Activated CD8-positive, alpha-beta memory T cell treated with anti-CD3 and anti-CD28 coated beads for 1 hour (primary cell): ENCODE measurements at places on chromosomes 16 and 17.

- no peak for DNase-seq
Observed at GRCh38 chr16:71709229-71709781, 15.2 kb downstream of the PHLPP2 start.

GRCh38 chr16:12930881-12931280 is 29.5 kb downstream of the SHISA9 start:
- no peak for DNase-seq

DNA sequence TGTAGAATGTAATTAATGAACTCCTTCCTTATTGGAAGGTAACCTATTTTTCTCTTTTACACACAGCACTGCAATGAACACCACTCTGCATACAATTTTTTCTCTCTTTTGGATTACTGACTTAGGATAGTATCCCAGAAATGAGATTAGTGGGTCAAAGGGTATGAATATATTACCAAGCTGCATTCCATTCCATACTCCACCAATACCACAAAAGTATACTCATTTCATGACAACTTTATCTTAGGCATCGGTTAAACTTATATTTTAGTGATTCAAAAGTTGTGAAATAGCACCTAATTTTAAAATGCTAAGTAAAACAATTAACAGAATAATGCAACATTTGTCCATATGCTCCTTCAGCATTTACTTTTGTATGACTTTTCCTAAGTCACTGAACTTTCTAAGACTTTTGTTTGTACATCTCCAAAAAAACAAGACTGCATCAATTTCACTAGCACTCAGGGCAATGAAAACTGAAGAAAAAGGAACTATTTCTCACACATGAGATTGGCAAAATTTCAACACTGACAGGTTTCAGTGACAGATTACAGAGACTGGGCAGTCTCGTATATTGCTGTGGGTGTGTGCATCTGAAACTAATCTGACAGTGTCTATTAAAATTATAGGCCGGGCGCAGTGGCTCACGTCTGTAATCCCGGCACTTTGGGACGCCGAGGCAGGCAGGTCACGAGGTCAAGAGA is 32.1 kb downstream of the HELZ start:
- no peak for DNase-seq

- DNase-seq: no peak
Observed at GRCh38 chr17:31427684-31428083, 36.2 kb downstream of the RAB11FIP4 start.

DNA sequence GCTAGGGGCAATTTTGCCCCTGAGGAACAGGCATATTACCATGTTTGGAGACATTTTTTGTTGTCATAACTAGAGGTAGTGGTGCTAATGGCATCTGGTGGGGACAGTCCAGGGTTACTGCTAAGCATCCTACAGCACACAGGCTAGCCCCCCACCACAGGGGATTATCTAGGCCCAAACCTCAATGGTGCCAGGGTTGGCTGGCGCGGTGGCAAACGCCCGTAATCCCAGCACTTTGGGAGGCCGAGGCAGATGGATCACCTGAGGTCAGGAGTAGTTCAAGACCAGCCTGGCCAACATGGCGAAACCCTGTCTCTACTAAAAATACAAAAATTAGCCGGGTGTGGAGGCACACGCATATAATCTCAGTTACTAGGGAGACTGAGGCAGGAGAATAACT is 15.2 kb downstream of the C1QTNF1 start:
- no peak for DNase-seq

GRCh38 chr17:7249830-7250229 is 1.7 kb downstream of the CTDNEP1 start:
- DNase-seq: no peak

DNA sequence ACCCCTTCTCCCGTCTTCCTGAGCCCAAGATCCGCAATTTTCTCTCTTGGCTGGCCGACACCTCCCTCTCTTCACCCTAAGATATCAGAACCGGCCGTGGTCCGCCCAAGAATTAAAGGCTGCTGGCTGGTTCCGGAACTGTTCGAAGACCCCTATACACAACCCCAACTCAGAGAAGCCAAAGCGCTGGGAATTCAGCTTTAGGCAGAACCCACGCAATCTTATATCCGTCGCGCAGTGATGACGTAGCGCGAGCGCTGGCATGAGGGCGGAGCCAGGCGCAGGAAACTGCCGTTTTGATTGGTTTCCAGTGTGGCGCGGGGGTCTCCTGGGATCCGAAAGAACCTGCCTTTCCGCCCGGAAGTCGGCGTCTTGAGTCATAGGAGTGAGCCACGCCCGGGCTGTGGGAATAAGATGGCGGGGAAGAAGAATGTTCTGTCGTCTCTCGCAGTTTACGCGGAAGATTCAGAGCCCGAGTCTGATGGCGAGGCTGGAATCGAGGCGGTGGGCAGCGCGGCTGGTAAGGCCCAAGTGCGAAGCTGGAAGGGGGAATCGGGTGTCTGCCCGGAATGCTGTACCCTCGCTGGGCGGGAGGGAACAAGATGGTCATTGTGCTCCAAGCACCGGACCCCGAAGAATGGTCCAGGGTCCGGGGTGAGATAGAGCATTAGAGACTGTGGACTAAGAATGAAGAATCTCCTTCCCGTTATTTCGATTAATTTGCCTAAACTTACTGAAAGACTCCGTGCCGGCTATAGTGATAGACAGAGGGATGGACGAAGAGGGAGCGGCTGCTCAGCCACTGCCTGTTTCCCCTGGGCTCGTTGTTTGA is at the start of the genes RECQL5 and SAP30BP:
RECQL5 (minus strand) TSS at position 196 of the 832 bp plus-strand sequence. CDS start 597 bp downstream, outside the sequence.
SAP30BP (plus strand) TSS at position 380 of the 832 bp plus-strand sequence; CDS start at position 415, 35 bp downstream.
- peak; percentile 96 for DNase-seq

DNA sequence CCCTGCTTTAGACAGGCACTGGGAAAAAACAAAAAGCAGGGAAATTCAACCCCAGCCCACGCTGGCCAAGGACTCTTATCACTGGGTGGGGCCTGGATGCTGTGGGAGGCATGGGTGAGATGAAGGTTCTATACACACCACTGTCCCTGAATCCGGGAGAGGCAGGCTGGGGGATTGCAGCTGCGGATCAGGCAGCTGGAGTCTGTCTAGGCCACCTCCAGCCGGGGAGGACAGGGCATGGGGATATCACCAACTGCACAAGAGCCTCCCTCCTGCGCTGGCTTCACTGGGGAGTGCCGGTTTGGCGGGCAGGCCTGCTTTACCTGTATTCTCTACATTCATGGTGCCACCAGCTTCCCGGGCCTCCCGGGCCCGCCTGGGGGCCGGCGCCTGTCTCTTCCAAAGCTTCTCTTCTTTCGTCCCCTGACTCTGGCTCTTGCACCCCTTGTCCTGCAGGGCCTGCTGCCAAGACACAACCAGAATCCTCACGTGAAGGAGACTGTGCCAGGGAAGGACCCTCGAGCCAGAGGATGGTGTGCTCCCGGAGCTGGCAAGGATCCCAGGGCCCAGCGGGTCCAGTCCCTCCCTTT is 13.9 kb downstream of the KIFC3 start:
- no peak for DNase-seq

GRCh38 chr16:17432901-17433576 is 37.7 kb downstream of the XYLT1 start:
- no peak for DNase-seq

DNA sequence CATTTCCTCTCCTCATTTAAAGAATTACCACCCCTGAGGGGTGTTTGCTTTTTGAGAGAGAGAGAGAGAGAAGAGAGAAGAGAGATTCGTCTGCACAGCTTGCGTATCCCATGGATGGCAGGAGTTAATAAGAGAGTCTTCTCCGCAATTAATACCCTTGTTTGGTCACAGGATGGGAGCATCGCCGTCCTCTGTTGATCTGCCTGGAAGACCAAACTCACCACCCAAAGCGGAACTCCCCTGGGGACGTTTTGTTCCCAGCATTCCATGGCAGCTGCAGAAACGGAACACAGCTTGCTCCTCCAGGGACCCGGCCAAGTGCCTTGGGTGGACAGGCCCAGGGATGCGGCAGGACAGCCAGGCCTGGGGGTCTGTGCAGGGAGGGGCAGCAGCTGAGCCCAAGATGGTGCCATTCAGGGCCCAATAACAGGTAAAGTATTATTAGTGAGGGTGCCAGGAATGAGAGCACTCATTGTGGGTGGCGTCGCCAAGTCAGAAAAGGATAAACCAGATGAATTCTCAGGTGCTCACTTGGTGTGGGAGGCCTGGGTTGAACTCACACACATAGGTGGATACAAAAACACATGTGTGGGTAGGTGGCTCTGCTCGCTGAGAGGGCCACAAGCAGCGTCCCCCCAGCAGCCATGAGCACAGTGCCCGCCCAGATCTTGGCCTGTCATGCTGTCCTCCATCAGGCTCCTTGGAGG is 83.1 kb downstream of the NT5M start:
- no peak for DNase-seq

- no peak for DNase-seq
Observed at GRCh38 chr17:1271030-1271423, 783 bp downstream of the BHLHA9 start.

GRCh38 chr17:45748731-45749310 is 35.3 kb upstream of the CRHR1 start:
- DNase-seq: no peak

DNA sequence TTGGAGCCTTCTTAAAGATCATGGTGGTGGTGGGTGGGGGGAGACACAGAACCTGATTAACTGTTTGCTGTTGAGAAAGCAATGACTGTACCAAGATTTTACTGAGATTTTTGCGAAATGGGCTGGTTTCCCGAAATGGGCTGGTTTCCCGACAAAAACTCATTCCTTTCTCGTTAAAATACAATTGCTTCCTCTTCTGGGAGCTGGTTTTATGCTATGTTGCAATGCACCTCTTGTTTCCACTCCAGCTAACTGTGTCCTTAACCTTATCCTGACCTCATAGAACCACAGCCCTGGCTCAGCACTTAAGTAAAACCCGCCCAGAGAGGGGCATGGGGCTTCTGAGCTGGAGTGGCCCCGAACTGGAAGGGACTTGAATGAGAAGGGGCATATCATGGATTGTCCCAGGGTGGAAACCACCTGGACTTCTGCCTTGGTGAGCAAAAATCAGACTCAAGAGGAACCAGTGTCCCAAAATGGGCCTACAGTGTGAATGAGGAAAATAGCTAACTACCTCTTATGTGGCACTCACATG is 20.9 kb downstream of the FAM20A start:
- no peak for DNase-seq

- no peak for DNase-seq
Observed at GRCh38 chr17:8237175-8237574, 10.7 kb downstream of the CTC1 start.

DNA sequence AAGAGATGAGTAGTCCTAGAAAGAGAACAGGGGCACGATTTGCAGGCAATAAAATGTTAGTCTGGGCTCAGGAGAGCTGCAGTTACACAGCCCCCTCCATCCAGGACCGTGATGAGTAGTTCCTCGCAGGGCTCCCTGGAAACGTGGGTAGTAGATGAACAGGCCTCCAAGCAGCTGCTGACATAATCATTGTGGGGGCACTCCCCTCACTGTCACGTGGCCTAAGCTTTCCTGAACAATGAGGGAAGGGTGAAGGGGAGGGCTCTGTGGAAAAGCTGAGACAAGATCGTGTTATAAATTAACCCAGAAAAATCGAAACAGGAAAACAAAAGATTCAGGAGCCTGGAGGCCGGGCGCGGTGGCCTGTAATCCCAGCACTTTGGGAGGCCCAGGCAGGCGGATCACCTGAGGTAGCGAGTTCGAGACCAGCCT is 1.3 kb upstream of the PER1 start:
- no peak for DNase-seq

- no peak for DNase-seq
Observed at GRCh38 chr16:88374736-88375135, 8.0 kb upstream of the ZNF469 start.

DNA sequence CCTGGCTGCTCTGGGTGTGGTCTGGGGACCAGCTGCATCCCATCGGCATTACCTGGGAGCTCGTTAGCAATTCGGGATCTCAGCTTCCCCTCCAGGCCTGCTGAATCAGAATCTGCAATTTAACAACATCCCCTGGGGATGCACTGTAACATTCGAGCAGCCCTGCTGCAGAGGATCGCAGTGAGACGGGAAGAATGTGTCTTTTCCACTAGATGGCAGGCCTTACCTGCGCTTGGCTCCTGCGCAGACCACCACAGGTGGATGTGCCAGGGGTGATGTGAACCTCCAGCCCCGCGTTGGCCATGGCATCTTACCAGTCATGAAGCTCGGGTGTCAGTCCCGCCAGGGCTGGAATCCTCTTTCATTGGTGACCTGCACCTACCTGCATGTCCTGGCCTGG is 209.9 kb downstream of the PRKCB start:
- no peak for DNase-seq

- no peak for DNase-seq
Observed at GRCh38 chr17:12391468-12391867, 274.2 kb upstream of the MYOCD start.

- no peak for DNase-seq
Observed at GRCh38 chr16:89561884-89562599, 1.6 kb downstream of the RPL13 start.

DNA sequence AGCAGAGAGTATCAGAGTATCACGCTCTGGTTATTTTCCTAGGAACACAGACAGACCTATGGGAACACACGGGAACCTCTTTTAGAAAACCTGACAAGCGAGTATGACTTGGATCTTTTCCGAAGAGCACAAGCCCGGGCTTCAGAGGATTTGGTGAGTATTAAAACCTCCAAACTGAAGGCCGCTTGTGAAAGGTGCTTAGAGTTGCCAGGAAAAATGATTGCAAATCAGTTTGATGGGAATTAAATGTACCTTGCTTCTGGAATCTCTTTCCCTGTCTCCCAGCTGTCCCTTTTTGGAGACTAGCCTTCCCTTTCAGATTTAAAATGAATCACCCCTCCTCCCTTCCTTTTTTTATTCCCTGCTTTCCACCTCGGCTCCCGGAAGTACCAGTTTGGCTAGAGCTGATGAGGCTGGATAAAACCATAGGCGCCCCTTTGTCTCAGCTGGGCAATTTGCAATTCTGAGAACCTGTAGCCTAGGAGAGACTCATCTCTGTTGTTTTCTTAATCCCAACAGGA is 27.3 kb downstream of the KAT7 start:
- DNase-seq: no peak

DNA sequence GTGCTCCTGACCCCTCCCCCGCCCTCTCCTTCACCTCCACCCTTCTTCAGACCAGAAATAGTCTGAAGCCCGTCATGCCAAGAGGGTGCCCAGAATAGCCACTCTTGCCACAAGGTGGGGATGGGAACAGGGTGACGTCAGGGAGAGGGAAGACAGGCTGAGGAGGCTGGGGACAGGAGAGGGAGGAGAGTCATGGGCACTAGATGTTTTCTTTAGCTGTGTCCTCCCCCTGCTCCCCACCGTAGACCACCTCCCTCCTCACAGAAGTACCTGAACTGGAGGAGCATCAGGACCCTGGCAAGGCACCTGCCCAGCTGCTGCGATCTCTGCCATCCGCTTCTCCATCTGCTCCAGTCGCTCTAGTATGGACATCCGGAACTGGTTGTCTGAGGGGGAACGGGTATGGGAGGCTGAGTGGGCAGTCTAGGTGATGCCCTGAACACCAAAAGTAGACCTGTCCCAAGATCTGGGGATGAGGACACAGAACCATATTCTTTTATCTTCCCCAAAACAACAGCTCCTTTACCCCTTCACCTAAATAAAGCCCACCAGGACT is 6.6 kb upstream of the SPAG7 start:
- DNase-seq: no peak

- no peak for DNase-seq
Observed at GRCh38 chr17:29138184-29138955, 41.8 kb downstream of the MYO18A start.

DNA sequence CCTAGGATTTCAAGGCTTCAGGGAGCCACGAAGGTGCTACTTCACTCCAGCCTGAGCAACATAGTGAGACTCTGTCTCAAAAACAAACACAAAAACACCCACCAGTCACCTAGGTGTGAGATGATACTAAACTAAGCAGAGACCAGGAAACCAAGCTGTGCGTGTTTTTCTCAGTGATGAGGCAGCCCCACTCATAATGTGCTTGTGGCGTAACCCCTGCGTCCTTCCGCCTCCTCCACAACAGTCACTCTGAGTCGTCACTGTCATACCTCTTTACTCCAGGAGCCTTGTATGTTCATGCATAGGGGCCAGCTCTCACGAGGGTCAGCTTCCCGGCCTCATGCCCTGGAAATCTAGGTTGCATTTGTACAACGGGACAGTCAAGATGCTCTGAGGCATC is 31.1 kb upstream of the SLC47A1 start:
- DNase-seq: no peak
